ENCODE measurements at places on chromosomes 2 and 18.
A peak's percentile ranks its signal among the peaks of the same experiment; 100 is the strongest.

DNA sequence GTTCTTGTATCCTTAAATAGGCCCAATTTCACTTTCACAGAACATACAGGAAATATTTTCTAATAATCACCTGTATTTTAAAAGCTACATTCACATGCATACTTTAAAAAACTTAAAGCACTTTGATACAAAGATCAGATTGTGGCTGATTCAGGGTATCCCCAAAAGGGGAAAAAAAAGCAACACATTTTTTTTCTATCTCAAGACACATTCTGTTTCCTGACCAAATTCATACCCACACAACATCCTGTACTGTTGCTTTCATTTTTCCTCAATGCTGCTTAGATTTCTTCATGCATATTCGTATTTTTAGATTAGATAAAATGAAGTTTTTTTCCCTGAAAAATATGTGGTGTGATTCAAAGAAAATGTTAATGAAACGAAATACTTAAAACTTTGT is 122.5 kb downstream of the TMEFF2 start:
- no peak for DNase-seq

DNA sequence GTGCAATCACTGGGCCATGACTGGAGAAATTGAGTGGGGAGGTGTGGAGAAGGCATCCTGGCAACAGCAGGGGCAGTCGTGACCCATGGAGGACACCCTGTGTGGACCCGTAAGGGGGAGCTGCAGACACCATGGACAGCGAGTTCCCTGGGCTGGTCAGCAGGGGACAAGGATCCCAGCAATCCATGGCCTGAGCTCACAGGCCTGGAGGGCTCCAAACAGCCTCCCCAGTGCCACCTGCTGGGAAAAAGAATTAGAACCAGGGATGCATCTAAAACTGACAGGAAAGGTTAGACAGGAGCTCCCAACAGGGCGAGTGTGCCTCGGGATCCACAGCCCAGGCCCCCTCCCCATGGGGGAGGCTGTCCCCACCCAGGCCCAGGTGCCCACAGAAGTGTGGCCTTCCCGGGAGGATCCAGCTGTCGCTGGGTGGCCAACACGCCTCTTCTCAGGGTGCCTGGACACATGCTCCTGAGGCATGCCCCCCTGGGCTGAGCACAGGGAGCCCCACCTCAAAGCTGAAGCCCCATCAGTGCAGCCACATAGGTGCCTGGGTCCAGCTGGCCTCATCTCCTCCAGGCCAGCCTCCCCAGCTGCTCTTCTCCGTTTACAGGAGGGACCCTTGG is 20.5 kb upstream of the KIF1A start:
- DNase-seq: peak; percentile 78

- DNase-seq: no peak
Observed at GRCh38 chr2:229815858-229816257, 101.5 kb upstream of the DNER start.

DNA sequence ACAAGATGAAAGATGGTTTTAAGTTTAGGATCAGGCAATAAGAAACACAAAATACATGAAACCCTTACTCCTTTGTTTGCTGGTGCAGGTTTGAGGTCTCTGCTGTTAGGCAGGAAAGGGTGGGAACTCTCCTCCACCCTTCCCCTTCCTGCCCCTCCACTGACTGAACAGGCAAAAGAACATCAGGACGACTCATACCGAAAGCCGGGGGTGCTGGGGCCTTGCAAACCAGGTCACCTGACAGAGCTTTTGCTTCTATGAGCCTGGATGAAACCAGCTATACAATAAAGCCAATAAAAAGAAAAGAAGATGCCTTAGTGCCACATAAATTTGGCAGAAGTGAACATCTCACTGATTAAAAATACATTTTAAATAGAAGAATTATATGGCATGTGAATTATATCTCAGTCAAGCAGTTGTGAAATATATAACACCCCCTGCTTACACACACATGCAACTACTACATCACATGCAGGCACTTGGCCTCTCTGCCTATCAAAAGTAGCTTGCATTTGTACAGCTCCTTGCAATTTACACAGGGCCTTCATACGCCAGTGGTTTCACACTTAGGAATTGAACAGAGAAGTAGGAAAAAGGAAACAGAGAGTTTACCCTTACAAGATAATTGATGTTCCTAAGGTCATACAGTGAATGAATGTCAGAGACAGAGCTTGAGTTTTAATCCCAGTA is 215.1 kb upstream of the TRIB2 start:
- no peak for DNase-seq

- DNase-seq: peak; percentile 49
Observed at GRCh38 chr18:10119991-10120390, 206.2 kb downstream of the VAPA start.

DNA sequence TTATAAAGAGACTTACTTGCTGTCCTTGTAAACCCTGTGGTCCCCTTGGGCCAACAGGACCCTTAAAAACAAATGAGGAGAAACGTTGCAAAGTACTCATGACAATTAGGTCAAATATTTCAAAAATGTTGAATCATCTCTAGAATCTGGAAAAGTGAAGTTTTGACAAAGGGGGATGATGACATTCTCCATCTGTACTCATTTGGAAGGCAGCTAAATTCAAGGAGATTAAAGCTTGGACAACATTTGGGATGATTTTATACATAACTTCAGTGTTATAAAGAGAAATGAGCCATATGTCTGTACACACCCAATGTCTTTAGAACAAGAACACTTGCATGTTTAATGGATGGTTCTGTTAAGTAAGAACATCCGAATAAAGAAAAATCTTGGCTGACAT is 92.9 kb downstream of the COL5A2 start:
- no peak for DNase-seq

DNA sequence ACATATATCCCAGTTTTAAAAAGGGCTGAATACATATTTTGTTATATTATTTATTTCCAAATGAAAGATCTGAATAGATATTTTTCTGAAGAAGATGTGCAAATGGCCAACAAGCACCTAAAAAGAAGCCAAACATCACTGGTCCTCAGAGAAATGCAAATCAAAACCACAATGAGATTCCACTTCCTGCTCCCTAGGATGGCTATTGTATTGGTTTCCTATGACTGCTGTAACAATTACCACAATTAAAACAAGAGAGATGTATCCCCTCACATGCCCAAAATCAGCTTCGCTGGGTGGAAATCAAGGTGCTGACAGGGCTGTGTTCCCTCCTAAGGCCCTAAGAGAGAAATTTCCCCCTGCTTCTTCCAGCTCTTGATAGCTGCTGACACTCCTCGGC is 23.2 kb downstream of the ABCB11 start:
- peak; percentile 44 for DNase-seq

- DNase-seq: peak; percentile 57
Observed at GRCh38 chr2:50491541-50492476, 540.1 kb downstream of the NRXN1 start.

GRCh38 chr2:240884221-240884620 is 11.7 kb downstream of the MAB21L4 start:
- DNase-seq: no peak

GRCh38 chr18:53795610-53796009 is 428.9 kb downstream of the MBD2 start:
- no peak for DNase-seq

- DNase-seq: no peak
Observed at GRCh38 chr2:3857576-3857975, 154.2 kb downstream of the DCDC2C start.

- peak; percentile 65 for DNase-seq
Observed at GRCh38 chr2:137910641-137911040, 53.6 kb upstream of the HNMT start.

- DNase-seq: no peak
Observed at GRCh38 chr2:37500031-37500430, 155.6 kb downstream of the QPCT start.

- no peak for DNase-seq
Observed at GRCh38 chr2:179239195-179239594, 25.4 kb downstream of the SESTD1 start.

DNA sequence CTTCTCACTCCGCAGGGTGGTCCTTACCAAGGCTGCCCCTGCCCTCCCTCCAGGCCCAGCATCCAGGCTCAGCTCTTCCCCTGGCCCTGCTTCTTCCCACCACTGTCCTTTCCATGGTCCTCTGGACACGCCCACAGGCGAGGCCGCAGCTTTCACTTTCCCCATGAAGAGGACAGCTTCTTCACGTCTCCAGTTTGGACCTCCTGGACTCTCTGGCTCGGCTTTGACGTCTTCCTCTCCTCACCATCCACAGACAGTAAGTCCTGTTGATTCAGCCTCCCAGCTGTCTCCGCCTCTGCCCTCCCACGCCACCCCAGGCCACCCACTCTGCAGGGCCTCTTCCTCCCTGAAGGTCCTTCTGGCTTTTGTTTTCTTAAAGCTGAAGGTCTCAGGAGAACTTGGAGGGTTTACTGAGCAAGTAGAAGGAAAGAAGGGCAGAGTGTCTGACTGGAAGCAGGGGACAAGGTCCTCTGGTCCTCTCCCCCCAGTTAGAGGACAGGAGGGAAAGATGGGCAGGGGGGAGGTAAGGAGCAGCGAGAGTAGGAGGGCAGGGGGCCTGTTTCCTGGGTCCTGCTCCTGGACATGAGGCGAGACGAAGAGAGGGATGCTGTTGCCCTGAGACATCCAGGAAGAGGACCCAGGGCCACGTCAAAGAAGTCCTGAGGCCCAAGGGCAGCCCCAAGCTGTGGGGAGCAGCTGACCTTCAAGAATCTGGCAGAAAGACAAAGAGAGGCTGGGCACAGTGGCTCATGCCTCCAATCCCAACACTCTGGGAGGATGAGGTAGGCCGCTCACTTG is 24.7 kb upstream of the NMUR1 start:
- DNase-seq: no peak

GRCh38 chr18:60180671-60181070 is 191.9 kb downstream of the MC4R start:
- DNase-seq: no peak

- no peak for DNase-seq
Observed at GRCh38 chr2:224938651-224939182, 103.6 kb downstream of the DOCK10 start.
